Activated CD4-positive, alpha-beta T cell treated with anti-CD3 and anti-CD28 coated beads, Interleukin-2, amount 10 ng/mL, durations not matched to agents 7 days and 5 days (primary cell): ENCODE measurements at places on chromosomes 12 and 14. TPM values are rescaled to one million over a fixed set of nuclear protein-coding genes. Genes with fewer than 3 reads are reported as not detected.

DNA sequence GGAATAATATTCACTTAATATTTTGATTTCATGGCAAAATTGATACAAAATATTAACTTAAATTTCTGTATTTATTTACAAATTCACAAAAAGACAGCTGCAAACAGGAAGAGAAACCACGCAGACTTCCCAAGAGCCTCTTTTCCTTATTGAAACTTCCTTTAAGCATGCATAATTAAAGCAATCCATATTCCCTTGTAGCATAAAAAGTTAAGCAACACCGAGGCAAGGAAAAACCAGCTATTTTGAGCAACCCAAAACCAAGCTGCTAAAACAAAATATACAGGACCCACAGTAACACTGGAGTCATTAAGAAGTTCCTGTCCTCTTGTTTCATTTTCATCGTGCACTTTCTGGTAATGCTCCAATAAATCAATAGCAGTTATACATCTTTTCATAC is 58.0 kb downstream of the EEA1 start:
- no peak overlapping the region for H3K27ac ChIP-seq
- no peaks in the 10 kb centered on the region for H3K36me3 ChIP-seq
- H3K4me3 ChIP-seq = no peak overlapping the region
- H3K27me3 ChIP-seq = no peaks in the 10 kb centered on the region
- no peak for DNase-seq

The FGF6 gene
- not detected for total RNA-seq

The CLEC4D gene
- not detected for total RNA-seq

The NR4A1 gene
- total RNA-seq = 2.7 TPM

- H3K4me3 ChIP-seq = no peak overlapping the region
- H3K36me3 ChIP-seq = no peaks in the 10 kb centered on the region
- H3K4me1 ChIP-seq = peaks cover 25% of the 10 kb centered on the region
Observed at GRCh38 chr12:1618489-1618888, 10.5 kb upstream of the WNT5B start.

The FAM186B gene
- total RNA-seq = 0.15 TPM

GRCh38 chr14:88981948-88982347 is 157.5 kb downstream of the TTC8 start:
- no peak overlapping the region for H3K27ac ChIP-seq
- DNase-seq = no peak
- no peaks in the 10 kb centered on the region for H3K4me1 ChIP-seq
- no peaks in the 10 kb centered on the region for H3K36me3 ChIP-seq
- no peak overlapping the region for H3K4me3 ChIP-seq
- H3K27me3 ChIP-seq = peaks cover 16% of the 10 kb centered on the region

DNA sequence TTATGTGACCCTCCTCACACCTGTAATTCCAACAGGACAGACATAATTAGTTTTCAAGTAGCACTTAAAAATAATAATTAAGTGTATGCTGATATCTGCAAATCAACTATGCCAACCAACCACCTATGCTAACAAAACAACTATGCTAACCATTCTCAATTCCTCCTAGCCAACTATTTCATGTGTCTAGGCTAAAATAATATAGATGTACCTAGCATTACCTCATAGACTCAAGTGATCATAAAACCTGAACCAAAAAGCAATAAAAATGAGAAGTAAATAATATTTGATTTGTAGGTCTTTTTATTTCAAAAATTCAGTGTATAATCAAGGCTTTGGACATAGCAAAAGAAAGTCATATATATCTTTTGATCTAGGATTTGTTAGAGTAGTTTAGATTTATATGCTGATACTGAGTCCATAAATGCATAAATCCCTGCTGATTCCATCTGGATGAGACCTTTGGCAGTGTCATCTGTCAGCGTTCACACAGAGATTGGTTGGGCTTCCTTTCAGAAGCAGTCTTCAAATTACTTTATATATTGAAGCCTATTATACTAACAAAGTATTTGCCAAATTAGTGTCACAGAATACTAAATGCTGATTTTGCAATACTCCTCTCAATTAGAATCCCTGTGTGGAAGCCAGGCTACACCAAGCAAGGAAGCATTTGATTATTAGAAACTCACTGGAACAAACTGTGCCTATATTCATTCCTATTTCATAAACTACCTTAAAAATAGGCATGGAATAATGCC is 101.4 kb upstream of the PPM1H start:
- H3K4me3 ChIP-seq = no peak overlapping the region
- no peaks in the 10 kb centered on the region for H3K36me3 ChIP-seq
- no peaks in the 10 kb centered on the region for H3K27me3 ChIP-seq
- H3K27ac ChIP-seq = no peak overlapping the region
- no peak for DNase-seq

- H3K27me3 ChIP-seq = peaks cover 4% of the 10 kb centered on the region
- H3K36me3 ChIP-seq = no peaks in the 10 kb centered on the region
- no peak overlapping the region for H3K4me3 ChIP-seq
- no peaks in the 10 kb centered on the region for H3K4me1 ChIP-seq
Observed at GRCh38 chr14:38882533-38882932, 220.5 kb downstream of the SEC23A start.

DNA sequence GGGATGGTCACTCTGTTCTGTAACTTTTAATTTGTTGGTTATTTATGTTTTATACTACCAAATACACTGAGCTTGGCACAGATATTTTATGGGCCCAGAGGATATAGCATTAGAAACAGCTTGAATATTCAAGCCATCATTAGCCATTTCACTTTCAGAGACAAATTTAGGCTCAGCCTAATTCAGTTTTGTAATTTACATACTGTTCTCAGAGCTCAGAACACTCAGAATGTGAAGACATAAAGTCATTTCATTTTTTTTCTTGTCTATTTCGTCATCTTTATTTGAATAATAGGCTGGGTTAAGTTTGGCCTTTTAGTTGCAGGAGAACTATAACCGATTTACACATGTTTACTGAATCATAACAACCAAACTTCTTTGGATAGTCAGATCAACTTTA is 361.7 kb downstream of the SNAPC1 start:
- no peaks in the 10 kb centered on the region for H3K36me3 ChIP-seq
- H3K27me3 ChIP-seq = peaks cover 69% of the 10 kb centered on the region
- no peak for DNase-seq
- no peak overlapping the region for H3K27ac ChIP-seq
- no peak overlapping the region for H3K4me3 ChIP-seq
- H3K4me1 ChIP-seq = no peaks in the 10 kb centered on the region

GRCh38 chr14:81890020-81890419 is 356.4 kb upstream of the SEL1L start:
- no peak overlapping the region for H3K4me3 ChIP-seq
- H3K4me1 ChIP-seq = no peaks in the 10 kb centered on the region
- no peak overlapping the region for H3K27ac ChIP-seq
- H3K36me3 ChIP-seq = no peaks in the 10 kb centered on the region
